ENCODE measurements at places on chromosomes 16 and 17.
A peak's percentile ranks its signal among the peaks of the same experiment; 100 is the strongest.

DNA sequence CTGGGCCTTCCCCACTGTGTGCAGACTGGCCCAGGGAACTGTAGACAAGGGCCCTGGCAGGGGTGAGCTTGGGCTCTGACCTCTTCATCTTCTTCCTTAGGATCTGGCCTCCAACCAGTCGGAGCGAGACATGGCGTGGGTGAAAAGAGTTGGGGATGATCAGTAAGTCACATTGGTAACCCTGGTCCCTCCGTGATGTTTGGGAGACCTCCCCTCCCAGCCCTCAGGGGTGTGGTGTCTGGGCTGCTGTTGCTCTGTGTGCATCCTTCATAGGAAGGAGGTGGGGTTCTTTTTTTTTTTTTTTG, 5.5 kb downstream of the TBKBP1 start:
- DNase-seq = no peak

- DNase-seq = no peak
Observed at GRCh38 chr16:14202697-14203096, 131.6 kb downstream of the MRTFB start.

- no peak for DNase-seq
Observed at GRCh38 chr16:84597931-84598351, 19.9 kb downstream of the COTL1 start.

DNA sequence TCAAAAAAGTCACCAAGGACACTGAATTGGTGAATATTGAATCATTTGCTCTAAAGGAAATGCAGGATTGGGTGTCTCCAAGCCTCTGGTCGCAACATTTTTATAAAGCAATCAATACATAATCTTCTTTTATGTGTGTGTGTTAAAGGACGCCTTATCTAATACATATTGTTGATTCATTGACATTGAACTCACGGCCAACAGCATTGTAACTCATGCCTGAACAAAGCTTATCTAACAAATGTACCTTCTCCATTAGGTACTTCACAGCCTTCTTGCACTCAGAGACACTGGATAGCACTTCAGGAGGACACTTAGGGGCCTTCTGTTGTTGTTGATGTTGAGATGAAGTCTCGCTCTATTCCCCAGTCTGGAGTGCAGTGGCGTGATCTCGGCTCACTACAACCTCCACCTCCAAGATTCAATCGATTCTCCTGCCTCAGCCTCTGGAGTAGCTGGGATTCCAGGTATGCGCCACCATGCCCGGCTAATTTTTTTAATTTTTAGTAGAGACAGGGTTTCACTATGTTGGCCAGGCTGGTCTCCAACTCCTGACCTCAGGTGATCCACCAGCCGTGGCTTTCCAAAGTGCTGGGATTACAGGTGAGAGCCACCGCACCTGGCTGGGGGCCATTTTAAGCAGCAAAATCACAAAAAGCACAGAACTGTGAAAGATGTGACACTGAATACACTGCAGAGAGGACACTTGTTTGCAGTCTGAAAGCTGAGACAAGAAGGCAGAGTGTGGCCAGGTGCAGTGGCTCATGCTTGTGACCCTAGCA, 13.2 kb upstream of the PDXDC1 start:
- DNase-seq = no peak

GRCh38 chr16:56319376-56319775, 106.0 kb downstream of the AMFR start:
- DNase-seq = no peak

DNA sequence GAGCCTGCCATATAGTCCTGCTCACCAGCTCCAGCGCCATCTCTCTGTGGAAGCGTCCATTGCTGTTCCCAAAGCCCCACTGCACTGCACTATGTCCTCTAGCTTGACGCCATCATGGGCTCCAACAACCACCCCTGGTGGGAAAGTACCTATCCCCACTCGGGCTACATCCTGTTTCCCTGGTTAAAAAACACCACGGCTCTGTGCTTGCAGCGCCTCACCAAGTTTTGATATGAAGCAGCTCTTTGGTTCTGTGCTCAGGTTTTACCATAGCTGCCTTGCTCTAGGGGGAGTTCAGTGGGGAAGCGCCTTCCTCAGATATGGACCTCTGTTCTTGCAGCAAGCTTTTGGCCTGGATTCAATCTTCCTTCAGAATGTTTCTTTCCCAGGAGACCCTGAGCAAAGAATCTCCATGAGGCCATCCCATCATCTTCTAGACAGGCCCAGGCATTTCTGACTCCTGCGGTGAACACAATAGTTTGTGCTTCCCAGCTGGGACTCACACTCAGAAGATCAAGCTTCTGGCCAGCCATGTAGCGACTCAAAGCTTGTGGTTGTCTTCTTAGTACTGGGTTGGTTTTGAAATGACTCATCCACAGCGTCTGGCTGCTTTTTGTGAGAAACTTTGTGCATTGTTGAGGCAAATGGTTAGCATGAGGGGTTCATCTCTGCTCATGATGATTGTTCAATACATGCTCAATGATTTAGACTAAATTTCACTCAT, 39.5 kb downstream of the DYNLRB2 start:
- no peak for DNase-seq

DNA sequence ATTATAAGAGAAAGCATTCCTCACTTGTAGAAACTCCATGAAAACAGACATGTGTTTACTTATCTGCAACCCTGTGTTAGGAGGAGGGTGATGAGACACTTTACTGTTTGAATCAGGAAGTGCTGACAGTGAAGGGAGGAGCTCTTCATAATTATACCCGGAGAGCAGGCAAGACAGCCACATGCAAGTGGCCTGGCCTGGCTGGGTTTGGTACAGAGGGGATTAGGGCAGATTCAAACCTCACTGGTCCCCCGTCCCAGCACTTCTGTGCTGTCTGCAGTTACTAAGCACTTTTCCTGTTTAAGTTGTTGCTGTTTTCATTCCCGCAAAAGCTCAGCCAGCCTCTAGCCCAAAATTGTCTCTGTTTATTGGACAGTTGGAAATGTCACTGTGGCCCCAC, 78.5 kb downstream of the WWOX start:
- DNase-seq = no peak

DNA sequence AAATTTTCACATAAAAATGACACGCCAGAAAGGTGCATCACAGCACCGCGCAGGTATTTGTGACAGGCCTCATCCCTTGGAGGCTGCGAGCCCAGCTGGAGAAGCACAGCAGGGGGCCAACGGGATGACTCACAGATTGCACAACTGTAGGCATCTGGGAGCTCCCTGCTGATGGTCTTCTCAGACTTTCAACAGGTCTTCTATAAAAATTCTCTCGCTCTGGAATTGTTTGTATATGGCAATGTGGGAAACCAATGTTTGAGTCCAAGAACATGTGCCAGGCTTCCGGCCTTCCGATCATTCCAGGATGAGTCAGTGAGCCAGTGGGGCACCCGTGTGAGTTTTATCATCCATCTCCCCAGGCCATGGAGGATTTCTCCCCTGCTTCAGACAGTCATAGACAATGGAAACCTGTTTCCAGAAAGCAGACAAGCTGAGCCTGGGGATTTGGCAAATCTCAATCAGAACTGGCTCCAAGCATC, 24.1 kb upstream of the ADORA2B start:
- DNase-seq = no peak

DNA sequence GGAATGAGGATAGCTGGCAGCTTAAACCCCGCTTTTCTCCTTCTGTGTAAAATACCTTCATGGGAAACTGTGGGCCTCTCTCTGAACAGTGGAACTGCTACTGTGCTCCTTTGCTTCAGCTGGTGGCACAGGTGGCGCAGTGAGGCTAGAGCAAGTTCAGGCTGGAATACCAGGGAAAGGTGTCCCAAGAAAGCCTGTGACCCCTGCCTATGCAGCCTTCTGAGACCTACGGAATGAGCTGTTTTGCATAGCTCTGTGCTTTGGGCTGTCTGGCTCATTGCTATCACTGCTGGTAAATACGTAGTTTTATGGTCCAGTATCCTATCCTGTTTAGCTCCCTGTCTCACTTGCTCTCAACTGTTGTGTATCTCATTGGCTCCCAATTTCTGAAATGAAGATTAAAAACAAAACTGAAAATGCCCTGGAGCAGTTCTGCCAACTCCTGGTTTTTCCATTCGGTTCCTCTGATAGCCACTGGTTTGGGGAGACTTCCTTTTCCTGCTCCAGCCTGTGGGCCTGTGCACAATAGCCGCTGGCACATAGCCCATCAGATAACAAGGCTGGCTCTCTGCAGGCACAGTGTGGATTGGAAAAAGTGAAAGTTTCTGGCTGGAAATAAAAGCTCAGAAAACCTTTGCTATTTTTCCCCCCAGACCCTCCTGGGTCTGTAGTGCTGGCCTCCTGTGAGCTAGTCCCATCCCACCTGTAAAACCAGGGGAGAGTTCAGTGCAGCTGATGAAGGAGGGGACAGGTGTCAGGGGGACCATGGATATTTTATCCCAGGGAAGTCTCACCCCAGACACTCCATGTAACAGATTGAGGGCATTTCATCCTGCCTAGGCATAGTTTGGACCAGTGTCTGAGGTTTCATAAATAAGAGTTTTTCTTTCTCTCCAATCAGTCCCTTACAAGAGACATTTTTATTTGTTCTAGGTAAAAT, 24.0 kb downstream of the LIMD2 start:
- peak; percentile 26 for DNase-seq

DNA sequence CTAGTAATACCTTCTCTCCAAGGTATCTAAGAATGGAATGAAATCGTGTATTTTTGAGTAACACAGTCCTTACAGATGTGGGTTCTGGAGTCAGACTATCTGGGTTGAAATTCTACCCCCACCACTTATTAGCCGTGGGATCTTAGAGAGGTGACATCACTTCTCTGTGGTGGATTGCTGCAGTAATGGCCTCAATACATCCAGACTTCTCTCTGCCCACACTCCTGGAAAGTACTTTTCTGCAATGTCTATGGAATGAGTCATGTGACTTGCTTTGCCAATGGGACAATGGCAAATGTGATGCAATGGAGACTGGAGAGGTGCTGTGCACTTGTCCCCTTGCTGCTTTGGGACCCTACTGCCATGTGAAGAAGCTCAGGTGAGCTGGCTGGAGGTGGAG, 418.2 kb downstream of the HAPSTR1 start:
- no peak for DNase-seq

DNA sequence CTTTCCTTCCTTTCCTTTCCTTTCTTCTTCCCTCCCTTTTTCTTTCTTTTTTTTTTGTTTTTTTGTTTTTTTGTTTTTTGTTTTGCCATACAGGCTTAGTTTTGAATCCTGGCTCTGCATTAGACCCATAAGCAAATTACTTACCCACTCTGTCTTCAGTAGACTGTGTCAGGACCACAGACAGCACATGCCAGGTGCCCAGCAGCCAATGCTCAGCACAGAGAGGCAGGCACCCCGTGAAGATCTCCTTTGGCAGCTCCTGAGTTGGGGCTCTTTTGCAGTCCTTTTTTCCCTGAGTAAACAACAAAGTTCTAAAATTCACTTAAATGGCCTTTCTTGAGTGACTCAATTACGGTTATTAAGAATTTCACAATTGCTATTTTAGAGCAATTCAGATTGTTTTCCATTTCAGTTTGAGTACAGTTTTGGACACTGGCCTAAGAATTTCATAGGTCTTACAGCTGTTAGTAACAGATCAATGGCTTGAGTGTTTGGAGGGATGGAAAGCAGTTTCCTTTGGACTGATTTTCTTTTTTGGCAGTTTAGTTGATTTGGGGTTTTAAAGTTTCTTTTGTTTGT, 26.2 kb upstream of the SLC5A11 start:
- DNase-seq = no peak

GRCh38 chr16:19502395-19503131, 19.3 kb downstream of the GDE1 start:
- peak; percentile 6 for DNase-seq

DNA sequence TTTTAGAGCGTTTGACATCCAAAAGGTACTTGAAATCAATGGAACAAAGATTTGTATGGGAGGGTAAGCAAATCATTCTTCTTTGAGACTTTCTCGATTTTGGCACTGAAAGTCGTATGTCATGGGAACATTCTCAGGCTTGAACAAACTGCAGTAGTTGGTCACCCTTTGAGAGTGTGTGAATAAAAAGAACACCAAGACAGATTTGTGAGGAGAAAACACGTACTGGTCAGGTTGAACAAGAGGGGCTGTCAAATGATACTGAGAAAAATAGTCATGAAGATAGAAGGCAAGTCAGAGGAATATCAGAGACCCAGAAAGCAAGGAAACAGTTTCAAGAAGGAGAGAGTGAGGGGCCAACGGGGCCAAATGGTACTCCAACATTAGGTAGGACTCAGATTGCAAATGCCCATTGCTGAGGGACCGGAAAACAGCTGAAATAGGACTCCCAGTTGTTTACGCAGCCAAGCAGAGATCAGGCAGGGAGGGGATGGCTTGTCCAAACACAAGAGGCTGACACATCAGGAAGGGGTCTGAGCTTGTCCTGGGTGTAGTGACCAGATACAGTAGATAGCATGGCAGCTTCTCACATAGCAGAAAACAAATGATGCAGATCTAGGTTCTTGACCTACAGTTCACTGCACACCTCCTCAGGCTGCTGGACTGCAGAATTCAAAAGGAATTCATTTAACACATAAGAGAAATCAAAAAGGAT, 74.5 kb upstream of the MYOCD start:
- no peak for DNase-seq

DNA sequence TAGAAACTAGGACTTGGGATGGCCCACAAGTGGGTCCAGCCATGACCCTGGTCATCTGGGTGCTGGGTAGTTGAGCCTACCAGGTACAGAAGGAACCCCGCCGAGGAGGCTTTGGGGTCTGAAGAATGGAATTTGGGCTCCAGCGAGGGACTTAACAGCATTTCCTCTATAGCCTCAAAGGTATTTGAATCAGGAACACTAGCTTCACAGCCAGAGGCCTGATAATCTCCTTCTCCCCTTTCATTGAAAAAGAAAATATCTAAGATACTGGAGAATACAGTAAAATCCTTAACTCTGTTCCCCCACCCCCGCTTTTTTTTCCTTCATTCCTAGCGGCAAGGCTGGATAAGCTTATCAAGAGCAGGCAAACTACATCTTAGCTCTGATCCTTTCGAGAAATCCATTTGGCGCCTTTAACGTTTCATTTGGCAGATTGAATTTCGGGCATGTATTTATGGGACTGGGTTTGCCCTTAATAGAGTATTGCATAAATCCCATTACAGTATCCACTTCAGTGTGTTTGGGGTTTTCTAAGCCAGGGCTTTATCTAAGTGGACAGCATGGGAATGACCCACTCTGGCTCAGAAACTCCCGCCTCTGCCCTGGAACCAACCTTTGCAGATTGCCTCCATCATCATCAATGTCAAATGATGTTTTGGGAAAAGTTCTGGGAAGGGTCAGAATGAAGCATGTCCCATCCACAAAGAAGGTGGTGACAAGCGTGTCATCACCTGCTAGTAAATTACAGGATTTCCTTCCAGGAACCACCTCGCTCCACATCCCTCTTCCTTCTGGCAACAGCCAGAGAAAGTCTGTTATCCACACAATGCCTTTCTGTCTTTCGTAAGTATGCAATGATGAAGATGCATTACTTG, 36.9 kb downstream of the XYLT1 start:
- DNase-seq = no peak

- no peak for DNase-seq
Observed at GRCh38 chr16:24332178-24332577, 76.0 kb downstream of the CACNG3 start.

- no peak for DNase-seq
Observed at GRCh38 chr16:8962393-8963009, 1.2 kb downstream of the USP7 start.

Measured in GDM1 (cell line).